ENCODE measurements at places on chromosomes 3 and 15. TPM values are rescaled to one million over a fixed set of nuclear protein-coding genes. Genes with fewer than 3 reads are reported as not detected.

DNA sequence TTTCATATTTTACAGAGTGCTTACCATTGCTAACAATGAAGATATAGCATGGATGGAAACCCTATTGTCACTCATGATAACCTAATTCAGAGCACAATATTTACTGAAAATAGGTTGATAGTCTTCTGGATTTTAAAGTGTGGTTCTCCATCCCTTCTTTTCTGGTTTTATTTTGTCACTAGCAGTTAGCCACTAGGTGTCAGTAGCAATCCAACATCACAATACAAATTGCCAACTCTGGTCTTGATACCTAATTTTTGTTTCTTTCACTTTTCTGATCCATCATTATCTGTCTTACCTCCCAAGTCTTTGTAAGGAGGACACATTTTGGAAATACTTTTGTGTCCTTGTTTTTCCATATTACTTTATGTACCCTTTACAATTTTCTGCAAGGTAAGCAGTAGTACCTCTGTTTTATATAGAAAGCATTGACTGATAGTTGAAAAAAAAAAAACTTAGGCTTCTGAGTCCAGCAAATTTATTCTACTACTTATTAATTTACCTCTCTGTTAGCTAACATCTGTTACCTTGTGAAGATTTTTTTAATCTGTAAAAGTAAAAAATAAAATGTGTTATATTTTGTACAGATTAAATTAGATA, 28.3 kb upstream of the CRYBG3 start:
- H3K36me3 ChIP-seq = no peaks in the 10 kb centered on the region
- H3K27ac ChIP-seq = no peak overlapping the region
- H3K27me3 ChIP-seq = no peaks in the 10 kb centered on the region

GRCh38 chr3:122497425-122497824, 17.3 kb downstream of the KPNA1 start:
- DNase-seq = no peak
- no peaks in the 10 kb centered on the region for H3K27me3 ChIP-seq
- H3K36me3 ChIP-seq = no peaks in the 10 kb centered on the region
- H3K4me3 ChIP-seq = no peak overlapping the region
- H3K4me1 ChIP-seq = no peaks in the 10 kb centered on the region
- H3K27ac ChIP-seq = no peak overlapping the region

Gene GOLGA8J
- total RNA-seq = 1.1 TPM

Gene TRH
- 0.97 TPM for total RNA-seq

DNA sequence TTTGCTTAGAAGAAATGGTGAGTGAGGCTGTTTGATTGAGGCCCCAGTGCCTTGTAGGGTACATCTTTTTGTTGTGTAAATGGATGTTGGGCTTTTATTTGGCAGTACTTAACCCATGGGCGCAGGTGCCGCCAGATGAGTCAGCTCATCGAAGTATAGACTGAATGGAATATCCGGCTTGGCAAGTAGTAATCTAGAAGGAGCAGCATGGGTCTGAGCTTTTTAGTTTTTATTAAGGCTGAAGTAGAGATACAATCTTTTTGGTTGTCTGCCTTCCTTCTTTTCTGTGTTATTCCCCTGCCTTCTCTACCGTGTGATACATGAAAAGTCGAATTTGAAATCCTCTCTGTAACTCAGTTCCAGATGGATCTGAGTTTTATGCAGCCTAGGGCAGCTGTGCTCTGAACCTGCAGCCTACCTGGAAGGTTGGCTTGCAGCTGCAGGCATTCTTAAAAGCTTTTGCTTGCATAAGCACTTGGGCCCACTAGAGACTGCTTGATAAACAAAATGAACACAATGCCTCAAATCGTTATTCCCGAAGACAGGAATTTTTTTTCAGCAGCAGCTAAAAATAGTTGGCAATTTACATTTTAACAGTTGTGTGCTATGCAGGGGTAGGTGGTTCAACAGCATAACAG, 177.5 kb upstream of the CGNL1 start:
- H3K36me3 ChIP-seq = no peaks in the 10 kb centered on the region
- no peak overlapping the region for H3K27ac ChIP-seq
- H3K27me3 ChIP-seq = no peaks in the 10 kb centered on the region
- peaks cover 3% of the 10 kb centered on the region for H3K4me1 ChIP-seq

DNA sequence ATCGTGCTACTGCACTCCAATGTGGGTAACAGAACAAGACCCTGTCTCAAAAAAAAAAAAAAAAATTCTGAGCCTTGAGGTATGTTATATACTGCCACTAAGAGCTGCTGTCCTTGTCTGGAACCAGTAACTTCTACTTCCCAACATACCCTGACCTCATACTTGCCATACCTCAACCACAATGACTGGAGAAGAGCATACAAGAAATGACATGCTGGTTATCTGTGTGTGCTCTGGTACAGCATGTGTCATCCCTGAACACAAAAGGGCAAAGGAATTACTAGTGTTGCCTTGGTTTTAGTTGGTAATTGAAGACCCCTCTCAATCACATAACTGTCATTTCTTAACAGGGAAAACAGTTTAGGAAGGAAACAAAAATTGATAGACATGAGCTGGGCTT, 54.5 kb downstream of the MRPS25 start:
- no peak for DNase-seq
- H3K36me3 ChIP-seq = peaks cover under 1% of the 10 kb centered on the region
- H3K27ac ChIP-seq = no peak overlapping the region
- H3K4me1 ChIP-seq = no peaks in the 10 kb centered on the region

Gene SEMA6D
- 18.1 TPM for total RNA-seq

Gene NR2E3
- total RNA-seq = 0.51 TPM

Gene CLDN16
- 0.45 TPM for total RNA-seq

DNA sequence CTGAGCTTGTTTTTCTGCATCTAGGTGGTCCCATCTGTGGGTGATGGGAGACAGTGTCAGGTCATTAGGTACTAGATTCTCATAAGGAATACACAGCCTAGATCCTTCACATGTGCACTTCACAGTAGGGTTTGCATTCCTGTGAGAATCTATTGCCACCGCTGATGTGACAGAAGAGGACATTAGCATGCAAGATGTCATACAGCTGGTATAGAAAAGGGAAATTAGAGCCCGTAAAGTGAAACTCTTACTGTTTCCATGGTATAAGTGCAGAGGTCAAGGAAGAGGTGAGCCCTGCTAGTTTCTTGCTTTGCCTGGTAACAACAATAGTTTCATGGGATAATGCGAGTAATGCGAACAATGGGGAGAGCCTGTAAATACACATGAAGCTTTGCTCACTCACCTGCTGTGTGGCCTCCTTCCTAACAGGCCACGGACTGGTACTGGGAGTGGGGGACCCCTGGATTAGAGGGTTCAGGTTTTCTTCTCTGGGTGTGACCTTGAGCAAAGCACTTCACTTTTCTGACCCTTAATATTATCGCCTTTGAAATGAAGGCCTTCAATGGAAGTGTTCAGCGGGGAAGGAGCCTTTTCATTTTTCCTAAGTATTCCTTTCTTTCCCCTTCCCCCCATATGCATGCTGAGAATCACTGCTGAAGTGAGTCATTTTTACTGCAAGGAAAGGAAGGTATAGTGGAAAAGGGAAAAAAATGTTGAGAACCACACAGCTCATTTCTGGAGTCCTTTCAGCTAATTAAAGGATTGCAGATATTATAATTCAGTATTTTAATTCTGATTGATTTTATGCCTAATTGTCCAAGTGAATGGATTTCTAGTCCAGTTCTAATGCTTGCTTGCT, 286.4 kb downstream of the UBE2E2 start:
- H3K27me3 ChIP-seq = no peaks in the 10 kb centered on the region
- DNase-seq = no peak
- H3K4me3 ChIP-seq = no peak overlapping the region
- H3K4me1 ChIP-seq = no peaks in the 10 kb centered on the region

Gene ZPLD1
- total RNA-seq = not detected

All from prostate gland (tissue), 2 donors.